CD4-positive, alpha-beta memory T cell (primary cell): ENCODE measurements at places on chromosomes 1 and 21. TPM values are rescaled to one million over a fixed set of nuclear protein-coding genes. Genes with fewer than 3 reads are reported as not detected.

DNA sequence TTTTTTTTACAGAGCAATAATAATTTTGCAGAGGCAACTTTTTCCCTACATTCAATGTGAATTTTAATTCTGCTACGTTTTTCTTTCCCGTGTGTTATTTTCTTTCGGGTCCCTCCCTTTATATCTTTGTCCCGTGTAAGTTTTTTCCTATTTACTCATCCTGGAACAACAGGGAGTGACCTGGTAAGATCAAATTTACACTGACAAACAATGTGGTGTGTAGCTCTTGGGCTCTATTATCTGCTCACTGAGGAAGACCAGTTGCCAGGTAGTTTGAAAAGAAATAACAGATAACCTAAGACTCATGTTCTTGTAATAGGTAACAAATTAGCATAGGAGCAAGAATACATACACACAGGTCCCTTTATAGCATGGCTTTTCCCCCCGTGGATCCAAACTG lies 33.7 kb upstream of the GUCA2A start:
- no peak overlapping the region for H3K27ac ChIP-seq
- peaks cover 18% of the 10 kb centered on the region for H3K36me3 ChIP-seq
- DNase-seq = no peak
- no peak overlapping the region for H3K4me3 ChIP-seq
- no peaks in the 10 kb centered on the region for H3K4me1 ChIP-seq

OR2T29 gene
- not detected for total RNA-seq

GRCh38 chr1:224168859-224169380 lies 14.1 kb upstream of the DEGS1 start:
- peaks cover 29% of the 10 kb centered on the region for H3K4me1 ChIP-seq
- no peaks in the 10 kb centered on the region for H3K36me3 ChIP-seq
- peak; percentile 62 for DNase-seq
- H3K27me3 ChIP-seq = no peaks in the 10 kb centered on the region

DNA sequence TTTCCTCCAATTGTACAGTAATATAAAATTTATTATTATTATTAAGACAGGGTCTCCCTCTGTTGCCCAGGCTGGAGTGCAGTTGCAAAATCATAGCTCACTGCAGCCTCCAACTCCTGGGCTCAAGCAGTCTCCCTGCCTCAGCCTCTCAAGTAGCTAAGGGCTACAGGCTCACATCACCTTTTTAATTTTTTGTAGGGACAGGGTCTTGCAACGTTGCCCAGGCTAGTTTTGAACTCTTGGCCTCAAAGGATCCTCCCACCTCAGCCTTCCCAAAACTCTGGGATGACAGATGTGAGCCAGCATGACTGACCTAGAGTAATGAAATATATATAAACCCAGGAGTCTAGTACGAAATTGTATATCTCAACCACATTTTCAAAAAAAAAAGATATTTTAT lies 49.2 kb downstream of the B3GALNT2 start:
- no peak overlapping the region for H3K27ac ChIP-seq
- H3K27me3 ChIP-seq = no peaks in the 10 kb centered on the region
- no peak overlapping the region for H3K4me3 ChIP-seq
- no peak for DNase-seq
- H3K4me1 ChIP-seq = no peaks in the 10 kb centered on the region

WNT3A gene
- not detected for total RNA-seq

DNA sequence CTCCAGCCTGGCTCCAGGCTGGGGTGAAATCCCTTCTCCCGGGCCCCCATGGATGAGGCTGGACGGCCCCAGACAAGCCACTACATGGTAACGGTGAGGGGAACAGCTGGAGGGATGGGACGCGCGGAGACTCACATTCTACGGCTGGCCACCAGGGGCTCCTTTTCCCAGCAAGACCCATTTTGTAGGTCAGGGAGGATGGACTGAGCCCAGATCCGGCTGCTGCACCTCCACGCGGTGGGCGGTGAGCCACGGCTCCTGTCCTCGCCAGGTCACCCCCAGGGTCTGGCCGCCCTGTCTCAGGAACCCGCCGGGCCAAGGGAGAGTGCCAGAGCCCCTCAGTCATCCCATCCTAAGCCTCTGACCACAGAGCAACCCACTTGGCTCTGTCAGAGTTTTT lies 75.0 kb upstream of the ACTRT2 start:
- no peak overlapping the region for H3K4me3 ChIP-seq
- no peaks in the 10 kb centered on the region for H3K36me3 ChIP-seq
- no peaks in the 10 kb centered on the region for H3K4me1 ChIP-seq

SLC30A7 gene
- total RNA-seq = 54.9 TPM

CELA3B gene
- total RNA-seq = not detected

DNA sequence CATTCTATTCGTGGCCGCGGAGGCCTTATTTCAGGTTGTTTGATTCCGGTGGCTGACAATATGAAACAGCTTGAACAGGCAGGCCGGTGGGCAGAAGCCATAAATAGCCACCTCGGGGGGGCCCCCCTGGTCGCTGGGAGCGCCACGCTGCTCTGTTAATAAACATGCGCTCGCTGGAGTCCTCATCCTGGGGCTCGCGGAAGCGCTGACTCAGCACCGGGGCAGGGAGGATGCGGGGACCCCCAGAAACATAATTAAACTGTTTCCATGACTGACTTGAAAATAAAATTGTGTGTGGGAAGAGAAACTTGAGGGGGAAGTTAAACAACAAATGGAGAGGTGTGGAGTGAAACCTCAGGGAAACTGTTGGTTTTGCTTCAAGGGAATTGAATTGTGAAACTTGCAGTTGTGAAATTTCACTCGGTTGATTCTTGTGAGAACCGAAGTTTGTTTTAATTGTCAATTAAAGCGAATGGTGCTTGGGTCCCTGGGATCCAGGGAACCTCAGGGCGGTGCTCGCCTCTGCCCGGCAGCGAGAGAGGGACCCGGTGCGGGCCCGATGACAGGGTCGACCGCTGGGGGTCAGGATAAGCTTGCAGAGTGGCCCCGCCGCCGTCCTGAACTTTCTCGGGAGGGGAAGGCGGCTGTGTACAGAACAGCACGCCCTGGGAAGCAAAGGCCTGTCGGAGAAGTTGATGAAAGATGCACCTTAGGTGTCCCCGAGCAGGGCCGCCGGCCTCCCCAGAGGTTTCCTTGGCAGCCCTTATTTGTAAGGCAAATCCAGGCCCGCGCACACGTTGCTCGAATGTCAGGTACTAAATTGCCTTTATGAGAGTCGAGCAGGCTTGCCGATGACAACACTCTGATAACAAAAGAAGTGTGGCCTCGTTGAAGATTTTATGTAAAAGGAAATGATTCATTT lies 176.9 kb upstream of the LMO4 start:
- no peak for DNase-seq
- peaks cover 11% of the 10 kb centered on the region for H3K4me1 ChIP-seq
- H3K27me3 ChIP-seq = peaks cover 9% of the 10 kb centered on the region
- H3K27ac ChIP-seq = no peak overlapping the region
- no peaks in the 10 kb centered on the region for H3K36me3 ChIP-seq

DNA sequence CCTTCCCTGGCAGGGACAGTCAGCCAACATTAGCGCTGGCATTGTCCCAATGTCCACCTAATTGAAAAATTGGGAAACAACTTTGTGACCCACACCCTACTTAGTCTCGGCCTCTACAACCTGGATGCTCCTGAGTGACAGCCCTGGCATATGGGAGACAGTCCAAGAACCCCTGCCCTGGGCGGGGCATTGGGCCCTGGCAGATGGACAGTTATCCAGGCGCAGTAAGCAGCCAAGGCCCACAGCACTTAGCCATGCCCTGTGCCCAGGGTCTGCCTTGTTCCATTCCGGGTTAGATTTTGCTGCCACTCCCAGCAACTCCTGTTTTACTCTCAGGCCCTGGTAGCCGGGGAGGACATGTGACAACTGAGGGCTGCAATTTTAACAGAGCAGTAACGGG lies 50.3 kb downstream of the NFASC start:
- no peak for DNase-seq
- H3K27ac ChIP-seq = no peak overlapping the region
- H3K4me1 ChIP-seq = no peaks in the 10 kb centered on the region

DNA sequence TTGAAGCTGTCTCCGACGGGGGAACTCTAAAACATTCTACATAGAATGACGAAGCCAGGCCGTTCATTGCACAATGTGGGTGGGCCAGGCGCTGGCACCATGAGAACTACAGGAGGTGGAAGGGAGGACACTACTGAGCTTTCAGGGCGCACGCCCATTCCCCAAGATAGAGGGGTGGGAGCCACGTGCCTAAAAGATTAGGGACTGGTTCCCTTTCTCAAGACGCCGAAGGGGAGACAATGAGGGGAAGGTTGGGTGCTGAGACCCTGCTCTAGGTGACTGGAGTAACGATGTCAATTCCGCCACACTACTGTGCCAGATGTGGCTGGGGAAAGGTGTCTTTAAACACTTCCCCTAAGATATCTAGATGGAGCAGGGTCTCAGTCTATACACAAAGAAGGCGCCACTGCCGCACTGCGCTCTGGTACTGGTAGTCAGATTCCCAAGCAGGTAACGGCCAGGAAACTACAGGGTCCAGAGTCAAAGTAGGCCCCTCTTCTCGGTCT lies 782 bp downstream of the CSDE1 start:
- no peak for DNase-seq
- H3K4me1 ChIP-seq = peaks cover 59% of the 10 kb centered on the region
- no peaks in the 10 kb centered on the region for H3K27me3 ChIP-seq
- peak overlapping the region; percentile 100 for H3K27ac ChIP-seq
- no peaks in the 10 kb centered on the region for H3K36me3 ChIP-seq

GRCh38 chr1:20440785-20441200 lies 45.2 kb downstream of the CAMK2N1 start:
- no peak overlapping the region for H3K4me3 ChIP-seq
- no peak overlapping the region for H3K27ac ChIP-seq
- DNase-seq = peak; percentile 38
- H3K27me3 ChIP-seq = no peaks in the 10 kb centered on the region

- no peaks in the 10 kb centered on the region for H3K4me1 ChIP-seq
- H3K4me3 ChIP-seq = no peak overlapping the region
- no peak overlapping the region for H3K27ac ChIP-seq
These were observed 11.3 kb upstream of the RPL5 start for GRCh38 chr1:92820551-92820950.

TEDDM1 gene
- total RNA-seq = not detected

DNA sequence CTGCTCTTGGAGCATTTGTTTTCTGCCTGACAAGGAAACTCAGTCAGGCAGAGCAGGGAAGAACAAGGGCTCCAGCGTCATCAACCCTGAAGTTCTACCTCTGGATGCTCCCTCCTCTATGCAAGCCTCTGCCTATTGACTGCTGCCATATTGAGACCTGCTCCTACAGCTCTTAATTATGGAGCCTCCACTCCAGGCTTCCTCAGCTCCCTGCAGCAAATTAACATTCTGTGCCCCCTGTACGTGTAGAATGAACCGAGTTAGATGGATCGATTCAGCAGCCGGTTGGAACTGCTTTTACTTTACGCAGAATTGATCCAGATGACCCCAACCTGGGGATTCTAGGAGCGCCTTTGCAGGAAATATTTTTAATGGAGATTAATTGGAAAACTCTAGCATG lies 68.7 kb downstream of the KIRREL1 start:
- no peaks in the 10 kb centered on the region for H3K36me3 ChIP-seq
- H3K27ac ChIP-seq = no peak overlapping the region
- H3K4me3 ChIP-seq = no peak overlapping the region
- DNase-seq = no peak

DNA sequence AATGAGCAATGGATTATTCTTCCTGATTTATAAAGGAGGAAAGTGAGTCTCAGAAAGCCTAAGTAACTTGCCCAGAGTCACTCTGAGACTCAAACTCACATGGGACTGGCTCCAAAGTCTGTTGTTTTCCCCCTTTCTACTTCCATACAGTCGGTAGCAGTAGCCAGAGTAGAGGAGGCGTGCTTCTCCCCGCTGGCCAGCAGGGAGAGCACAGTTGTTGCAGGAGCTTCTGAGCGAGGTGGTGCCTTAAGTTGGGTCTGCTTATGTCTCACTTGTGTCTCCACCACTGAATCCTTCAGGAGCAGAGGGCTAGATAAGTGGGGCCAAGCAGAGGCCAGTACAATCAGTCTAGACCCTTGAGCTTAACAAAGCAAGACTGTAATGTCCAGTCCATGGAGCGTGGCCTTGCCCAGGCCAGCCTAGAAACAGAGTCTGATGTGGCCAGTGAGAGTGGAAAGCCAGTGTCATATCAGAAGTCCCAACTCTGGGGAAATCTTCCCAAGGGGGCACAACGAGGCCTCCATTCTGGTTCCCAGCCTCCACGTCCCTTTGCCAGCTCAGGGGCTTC lies 181.9 kb downstream of the ZSCAN20 start:
- no peaks in the 10 kb centered on the region for H3K36me3 ChIP-seq
- H3K4me3 ChIP-seq = no peak overlapping the region
- no peak overlapping the region for H3K27ac ChIP-seq
- DNase-seq = no peak

TARDBP gene
- total RNA-seq = 195 TPM

DNA sequence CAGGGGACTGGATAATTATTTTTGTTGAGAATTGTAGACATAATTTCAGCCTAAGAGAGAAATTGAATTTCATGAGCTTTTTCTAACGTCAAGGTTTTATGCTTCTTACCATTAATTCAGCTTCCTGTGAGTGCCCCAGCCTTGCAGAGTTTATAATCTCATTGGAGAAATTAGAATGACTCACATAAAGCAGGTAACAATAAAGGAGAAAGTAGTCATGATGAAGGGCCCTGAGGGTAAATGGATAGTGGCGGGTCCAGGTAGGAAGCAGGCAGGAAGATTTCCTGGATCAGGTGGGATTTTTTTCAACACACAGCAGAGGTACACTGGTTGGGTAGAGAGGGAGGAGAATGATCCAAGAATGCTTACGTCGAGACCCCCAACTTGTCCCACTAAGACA lies 311.4 kb downstream of the BARHL2 start:
- H3K27me3 ChIP-seq = no peaks in the 10 kb centered on the region
- no peaks in the 10 kb centered on the region for H3K4me1 ChIP-seq
- H3K27ac ChIP-seq = no peak overlapping the region
- H3K36me3 ChIP-seq = no peaks in the 10 kb centered on the region
- DNase-seq = no peak

NCAM2 gene
- not detected for total RNA-seq

THEM5 gene
- not detected for total RNA-seq
